RPMI8226 (cell line): ENCODE measurements at places on chromosomes 11 and 22.

DNA sequence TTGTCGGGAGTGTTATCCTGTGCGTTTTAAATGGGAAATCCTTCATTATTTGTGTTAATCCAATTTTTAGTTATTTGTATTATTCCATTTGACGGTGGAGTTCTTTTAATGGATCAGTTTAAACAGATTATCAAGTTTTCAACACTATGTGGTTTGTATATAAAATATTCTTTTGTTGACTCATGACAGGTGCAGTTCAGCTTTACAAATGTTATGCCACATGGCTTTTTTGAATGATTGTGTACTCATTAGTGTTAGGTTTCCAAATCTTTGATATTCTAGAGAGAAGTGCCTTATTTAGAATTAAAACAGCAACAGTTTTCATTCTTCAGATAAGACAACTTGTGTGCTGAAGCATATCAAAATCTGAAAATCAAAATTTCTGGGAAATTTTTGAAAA lies 2.4 kb downstream of the JAM3 start:
- DNase-seq: no peak

GRCh38 chr11:119117004-119117706 lies 4.2 kb upstream of the HINFP start:
- no peak for DNase-seq

- peak; percentile 45 for DNase-seq
Measured at GRCh38 chr22:30705710-30706651, 11.3 kb downstream of the OSBP2 start.

DNA sequence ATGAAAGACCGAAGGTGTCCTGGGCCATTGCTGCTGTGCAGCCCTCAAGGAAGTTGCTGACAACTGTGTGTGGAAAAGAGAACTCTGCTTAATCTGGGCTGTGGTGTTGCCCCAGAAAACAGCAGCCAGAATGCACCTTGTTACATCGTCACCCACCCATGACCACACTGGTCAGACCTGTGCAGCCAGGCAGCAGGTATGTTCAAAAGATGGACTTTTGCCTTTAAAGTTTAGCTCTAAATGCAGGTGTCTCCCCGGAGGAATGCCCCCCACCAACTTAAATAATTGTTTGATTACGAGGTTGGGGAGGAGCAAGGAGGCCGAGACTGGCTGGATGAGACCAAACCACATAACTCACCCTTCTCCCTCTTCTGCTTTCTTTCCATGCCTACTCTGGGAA lies 15.3 kb upstream of the POLA2 start:
- no peak for DNase-seq

- DNase-seq: no peak
Measured at GRCh38 chr11:1281974-1282365, 27.5 kb downstream of the TOLLIP start.

DNA sequence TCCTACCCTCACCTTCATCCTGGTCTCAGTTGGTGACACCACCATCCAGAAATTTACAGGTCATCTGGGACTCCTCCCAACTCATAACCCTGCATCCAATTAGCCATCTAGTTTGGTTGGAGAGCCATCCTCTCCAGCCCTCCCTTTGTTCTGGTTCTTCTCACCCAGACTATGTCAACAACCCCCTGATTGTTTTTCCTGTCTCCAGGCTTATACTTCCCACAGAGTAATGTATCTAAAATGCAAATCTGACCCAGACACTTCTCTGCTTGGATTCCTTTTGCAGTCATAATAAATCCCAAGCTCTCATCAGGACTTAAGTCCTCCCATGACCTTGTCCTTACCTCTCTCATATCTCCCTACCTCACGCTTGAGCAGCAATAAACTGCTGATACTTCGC lies 3.0 kb downstream of the TTC12 start:
- no peak for DNase-seq

GRCh38 chr11:44576656-44577055 lies 11.2 kb downstream of the CD82 start:
- DNase-seq: no peak
